ENCODE measurements at places on chromosomes 7 and 10. TPM values are rescaled to one million over a fixed set of nuclear protein-coding genes. Genes with fewer than 3 reads are reported as not detected.
A peak's percentile ranks its signal among the peaks of the same experiment; 100 is the strongest.

DNA sequence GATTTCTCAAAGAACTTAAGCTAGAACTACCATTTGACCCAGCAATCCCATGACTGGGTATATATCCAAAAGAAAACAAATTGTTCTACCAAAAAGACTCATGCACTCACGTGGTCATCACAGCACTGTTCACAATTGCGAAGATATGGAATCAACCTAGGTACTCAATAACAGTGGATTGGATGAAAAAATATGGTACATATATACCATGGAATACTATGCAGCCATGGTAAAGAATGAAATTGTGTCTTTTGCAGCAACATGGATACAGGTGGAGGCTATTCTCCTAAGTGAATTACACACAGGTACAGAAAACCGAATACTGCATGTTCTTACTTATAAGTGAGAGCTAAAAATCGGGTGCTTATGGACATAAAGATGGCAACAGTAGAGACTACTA lies 61.8 kb downstream of the PIK3CG start:
- no peak for DNase-seq

DNA sequence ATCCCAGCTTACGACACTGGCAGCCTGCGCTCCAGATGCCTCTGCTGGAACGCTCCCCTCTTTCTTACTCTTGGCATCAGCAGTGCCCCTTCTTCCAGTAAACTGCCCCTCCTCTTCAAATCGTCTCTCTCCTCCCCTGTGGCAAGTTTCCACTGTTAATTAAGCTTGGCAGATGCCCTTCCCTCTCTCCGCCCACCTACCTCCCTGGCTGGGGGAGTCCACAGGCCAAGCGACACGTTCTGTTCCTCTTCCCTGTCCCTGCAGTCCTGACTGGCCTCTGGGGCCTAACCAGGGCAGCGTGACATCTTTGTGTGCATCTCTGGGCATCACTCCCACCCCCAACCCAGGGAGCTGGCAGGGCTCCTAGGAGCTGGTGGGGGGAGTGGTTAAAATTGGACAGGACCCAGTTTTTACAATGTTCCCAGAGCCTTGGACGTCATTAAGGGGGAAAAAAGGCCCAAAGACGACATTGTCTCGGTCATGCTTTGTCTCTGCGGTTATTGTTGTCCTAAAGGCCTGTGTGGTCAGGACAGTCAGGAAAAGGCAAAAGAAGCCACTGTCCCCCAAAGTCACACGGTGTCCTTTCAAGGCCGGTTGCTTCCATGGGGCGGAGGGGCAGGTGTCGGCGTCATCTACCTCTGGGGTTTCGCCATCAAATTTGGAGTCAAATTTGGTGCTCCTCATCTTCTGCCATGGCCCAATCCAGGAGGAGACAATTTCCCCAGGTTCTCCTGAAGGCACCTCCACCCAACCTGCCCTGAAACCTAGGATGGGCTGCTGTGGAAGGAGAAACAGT lies 54.2 kb downstream of the DLG5 start:
- no peak for DNase-seq

The LIPF gene
- not detected for total RNA-seq

DNA sequence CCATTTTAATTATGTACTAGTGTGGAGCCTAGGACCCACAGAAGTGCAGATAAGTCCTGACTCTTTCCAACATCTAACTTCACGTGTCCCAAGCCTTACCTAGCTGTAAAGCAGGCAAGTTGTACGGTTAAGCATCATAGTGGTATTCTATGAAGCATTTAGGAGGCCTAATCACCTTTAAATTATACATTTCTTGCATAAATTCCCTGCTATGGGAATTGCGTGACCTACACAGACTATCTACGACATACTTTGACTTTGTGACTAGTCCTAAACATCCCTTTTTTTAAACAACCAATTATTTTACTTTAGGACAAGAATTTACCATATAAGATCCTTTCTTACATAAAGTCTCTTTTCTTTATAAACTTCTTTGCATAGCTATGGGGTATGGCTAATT lies 37.7 kb upstream of the LRGUK start:
- DNase-seq, result no peak

DNA sequence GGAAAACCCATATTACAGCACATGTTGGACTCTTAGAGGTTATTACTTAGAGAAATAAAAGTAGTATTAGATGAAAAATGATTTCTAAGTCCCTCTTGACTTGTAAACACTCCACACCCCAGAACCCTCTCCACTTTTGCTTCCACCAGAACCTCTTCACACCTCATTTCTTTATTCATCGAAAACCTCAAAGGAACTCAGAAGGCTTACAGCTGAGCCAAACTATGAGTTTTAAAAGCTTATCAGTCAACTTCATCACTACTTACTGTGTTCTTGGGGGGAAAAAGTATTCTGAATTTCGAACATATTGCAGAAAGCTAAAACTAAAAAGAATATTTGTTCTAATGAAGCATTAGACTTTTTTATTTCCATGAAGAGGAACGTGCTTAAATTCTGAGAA lies 547.8 kb upstream of the STEAP1 start:
- no peak for DNase-seq

DNA sequence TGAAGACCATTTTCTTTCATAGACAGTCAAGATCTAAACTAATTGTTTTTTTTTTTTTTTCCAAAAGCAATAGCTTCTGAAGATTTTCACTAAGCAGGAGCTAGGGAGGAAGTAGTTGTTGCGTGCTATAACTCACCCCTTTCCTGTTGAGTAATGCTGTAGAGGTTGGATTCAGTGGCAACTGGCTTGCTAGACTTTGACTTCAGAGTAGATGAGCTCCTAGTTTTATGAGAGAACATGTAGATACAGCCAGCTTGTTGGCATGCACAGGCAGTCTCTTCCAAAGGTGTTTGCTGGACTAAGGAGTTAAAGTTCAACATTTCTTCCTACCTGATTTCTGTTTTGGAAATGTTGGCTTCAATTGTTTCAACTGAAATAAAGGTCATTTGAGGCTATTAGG lies 66.2 kb upstream of the MXI1 start:
- DNase-seq, result no peak

DNA sequence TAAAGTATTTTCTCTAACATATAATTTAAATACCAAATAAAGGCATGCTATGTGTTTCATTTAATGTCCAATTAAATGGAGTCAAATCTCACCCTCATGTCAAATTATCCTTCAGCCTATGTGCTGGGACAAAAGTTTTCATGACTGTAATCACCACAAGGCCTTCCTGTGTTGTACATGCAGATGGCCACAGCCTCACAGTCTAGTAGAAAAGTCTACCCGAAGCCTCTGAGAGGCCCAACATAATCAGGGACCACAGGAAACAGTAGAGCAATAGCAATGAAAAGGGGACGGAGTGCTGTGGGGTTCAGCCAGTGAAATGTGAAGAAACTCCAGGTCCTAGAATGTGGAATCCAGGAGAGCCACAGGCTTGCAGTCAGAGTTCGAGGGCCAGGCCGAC lies 140.2 kb upstream of the KLF6 start:
- DNase-seq, result no peak

- DNase-seq, result no peak
These were observed at the start of gene HDAC9 for GRCh38 chr7:18495412-18496340. Gene HDAC9, plus strand, starts transcription at chr7:18495749. Its CDS starts 554 bp downstream, at chr7:18496303.

DNA sequence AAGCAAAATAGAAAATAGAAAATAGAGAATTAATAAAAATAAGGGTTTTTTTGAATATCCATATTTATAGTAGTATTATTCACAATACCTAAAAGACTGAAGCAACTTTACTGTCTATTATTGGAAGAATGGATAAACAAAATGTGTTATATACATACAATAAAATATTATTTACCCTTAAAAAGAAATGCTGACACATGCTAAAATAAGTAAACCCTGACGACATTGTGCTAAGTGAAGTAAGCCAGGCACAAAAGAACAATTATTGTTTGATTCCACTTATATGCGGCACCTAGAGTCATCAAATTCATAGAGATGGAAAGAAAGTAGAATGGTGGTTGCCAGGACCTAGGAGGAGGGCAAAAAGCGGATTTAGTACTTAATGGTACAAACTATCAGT lies 39.0 kb downstream of the LRRC17 start:
- no peak for DNase-seq

- DNase-seq, result no peak
These were observed 27.8 kb downstream of the ENTPD1 start for GRCh38 chr10:95783741-95784140.

DNA sequence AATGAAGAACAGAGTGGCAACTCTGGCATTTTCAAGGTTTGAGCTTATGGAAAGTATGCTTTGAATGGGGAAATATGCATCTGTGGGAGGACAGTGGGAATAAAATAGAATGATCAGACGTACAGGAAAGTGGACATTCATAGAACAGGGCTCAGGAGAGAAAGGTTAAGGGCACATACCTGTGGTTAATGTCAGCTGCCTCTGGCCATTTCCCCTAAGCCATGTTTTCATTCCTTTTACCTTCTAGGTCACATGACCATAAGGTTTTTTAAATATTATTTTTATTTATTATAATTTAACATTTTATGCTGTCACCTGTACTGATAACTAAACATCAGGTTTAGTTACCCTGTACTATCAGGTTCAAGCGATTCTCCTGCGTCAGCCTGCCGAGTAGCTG lies 52.8 kb downstream of the LRRC4 start:
- DNase-seq, result no peak

- no peak for DNase-seq
These were observed 70.0 kb downstream of the CABCOCO1 start for GRCh38 chr10:61732629-61733278.

DNA sequence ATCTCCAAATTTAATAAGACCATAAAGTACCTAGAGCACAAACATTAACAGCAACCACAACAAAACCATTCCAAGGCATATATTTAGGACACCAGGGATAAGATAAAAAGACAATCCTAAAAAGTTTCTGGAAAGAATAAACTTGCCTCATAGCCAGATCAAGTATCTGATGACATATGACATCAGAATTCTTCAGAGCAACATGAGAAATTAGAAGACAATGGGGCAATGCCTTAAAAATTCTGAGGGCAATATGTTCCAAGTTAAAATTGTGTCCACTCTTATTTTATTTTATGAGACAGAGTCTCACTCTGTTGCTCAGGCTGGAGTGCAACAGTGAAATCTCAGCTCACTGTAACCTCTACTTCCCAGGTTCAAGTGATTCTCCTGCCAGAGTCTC lies 2.8 kb downstream of the EFCAB10 start:
- no peak for DNase-seq

GRCh38 chr10:67011981-67012380 lies 86.1 kb downstream of the LRRTM3 start:
- DNase-seq, result no peak

DNA sequence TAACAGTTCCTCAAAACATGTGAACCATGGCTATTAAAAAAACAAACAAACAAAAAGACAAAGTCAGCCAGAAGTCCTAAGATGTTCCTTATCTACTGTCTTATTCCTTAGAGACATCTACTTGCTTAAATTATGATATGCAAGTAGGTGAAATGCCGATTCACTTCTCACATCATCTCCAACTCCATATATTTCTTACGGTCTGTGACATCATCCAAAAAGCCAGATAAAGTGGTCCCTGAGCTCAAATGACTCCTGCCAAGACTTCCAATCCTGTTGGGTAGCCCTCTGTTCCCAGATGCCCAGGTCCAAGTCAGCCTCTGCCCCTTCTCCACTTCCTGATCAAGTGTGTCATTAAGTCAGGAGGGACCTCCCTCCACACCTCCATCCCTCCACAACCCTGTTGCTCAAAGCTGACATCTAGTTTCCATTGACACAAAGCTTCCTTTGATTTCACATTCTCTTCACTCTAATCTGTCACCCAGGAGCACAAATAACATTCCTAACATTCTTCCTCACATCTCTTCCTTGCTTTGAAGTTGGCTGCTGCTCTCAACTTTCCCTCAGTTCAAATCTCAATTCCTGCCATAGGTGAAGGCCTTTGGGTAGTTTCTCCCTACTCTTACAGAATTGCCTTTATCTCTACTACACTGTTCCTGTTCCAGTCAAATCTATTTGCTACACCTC lies 56.1 kb upstream of the PDLIM1 start:
- no peak for DNase-seq

The IL6 gene
- 2.0 TPM for total RNA-seq

GRCh38 chr7:72182036-72182435 lies 230.1 kb downstream of the CALN1 start:
- DNase-seq, result peak; percentile 14

GRCh38 chr7:141402277-141402996 lies 148.8 kb upstream of the AGK start:
- DNase-seq, result no peak

The EN2 gene
- not detected for total RNA-seq

The OR2A1 gene
- total RNA-seq, result 0.17 TPM

The BAMBI gene
- total RNA-seq, result 8.1 TPM

DNA sequence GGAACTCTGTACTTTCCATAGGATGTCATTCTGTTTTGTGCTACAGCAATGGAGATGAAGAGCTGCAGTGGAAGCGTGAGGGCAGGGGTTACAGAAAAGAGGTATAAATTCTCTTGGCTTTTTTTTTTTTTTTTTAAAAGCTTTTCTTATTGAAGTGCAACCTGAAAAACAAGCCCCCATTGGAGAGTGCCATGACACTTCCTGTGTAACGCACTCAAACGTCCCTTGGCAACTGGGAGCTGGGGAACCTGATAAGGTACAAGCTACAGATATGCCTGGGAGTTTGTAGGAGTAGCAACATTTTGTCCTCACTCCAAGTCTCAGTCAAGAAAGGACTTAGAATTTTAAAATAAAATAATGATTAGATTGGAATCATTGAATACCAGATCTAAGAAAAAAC lies 512.1 kb downstream of the RPS24 start:
- no peak for DNase-seq

DNA sequence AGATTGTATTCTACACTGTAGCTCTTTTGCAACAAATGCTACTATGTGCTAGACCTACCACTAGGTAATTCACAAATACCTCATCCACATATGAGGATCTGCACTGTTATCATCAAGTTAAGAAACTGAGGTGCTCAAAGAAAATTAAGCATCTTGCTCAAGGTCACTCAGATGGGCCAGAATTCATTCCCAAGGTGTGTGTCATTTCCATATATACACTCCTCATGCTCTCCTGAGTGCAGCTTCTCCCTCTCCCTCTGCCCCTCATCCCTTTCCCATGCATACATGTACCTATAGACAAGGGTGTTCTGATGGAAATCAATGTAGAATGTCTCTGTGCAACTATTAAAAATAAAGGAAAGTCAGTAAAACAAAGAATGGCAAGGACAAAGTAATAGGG lies 146.2 kb downstream of the ZNF438 start:
- no peak for DNase-seq

The SAMD9L gene
- 6.6 TPM for total RNA-seq

DNA sequence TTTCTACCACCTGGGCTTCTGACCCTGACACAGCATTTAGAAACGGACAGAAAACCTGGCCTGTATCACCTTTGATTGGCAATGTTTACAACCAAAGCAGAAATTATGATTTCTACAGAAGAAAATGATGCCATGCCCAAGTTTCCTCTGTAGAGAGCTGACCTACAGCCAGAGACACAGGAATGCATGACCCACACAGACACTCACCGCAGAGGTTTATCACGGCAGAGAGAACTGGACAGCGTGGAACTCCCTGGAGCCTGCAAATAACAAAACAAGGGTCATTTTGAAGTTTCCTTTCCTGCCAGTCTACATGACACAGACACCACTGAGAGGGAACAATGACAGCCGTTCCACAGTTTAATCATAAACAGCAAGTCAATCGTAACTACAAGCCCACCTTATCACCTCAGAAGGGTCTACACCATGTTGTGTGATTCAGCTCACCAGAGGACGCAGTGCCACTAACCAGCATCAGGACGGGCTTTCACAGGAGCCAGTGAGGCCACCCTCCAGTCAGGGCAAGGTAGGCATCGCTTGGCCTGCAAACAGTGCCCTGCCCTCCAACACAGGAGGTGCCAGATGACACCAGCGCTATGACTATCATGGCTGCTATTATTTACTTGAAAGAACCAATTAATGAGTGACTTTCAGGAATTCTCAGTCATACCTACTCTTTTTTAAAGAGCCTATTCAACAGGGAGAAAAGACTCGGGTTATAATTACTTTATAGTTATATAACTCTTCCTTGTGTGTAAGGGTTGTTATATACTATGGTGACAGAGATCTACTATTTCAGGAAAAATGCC lies 139.9 kb downstream of the TNS3 start:
- DNase-seq, result no peak

Measured in esophagus muscularis mucosa (tissue), 4 donors.